ENCODE measurements at places on chromosomes 2 and 18.
A peak's percentile ranks its signal among the peaks of the same experiment; 100 is the strongest.

DNA sequence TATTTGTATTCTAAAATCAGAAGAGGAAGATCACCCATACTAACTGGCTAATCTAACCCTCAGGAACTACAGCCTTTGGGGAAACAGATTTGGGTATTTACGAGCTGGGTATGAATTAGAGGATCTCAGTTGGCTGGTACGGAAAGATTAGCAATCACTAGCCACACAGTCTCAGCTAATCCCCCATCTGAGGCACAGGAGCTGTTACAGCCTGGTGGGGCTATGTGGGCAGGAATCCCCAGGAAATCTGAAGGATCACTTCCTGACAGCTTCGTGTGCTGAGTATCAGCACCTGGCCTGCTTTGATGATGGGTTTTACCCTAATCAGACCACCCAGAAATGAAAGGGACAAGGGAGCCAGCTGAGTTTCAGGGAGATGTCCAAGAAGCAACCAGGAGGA, 206.3 kb downstream of the AFF3 start:
- DNase-seq = no peak

DNA sequence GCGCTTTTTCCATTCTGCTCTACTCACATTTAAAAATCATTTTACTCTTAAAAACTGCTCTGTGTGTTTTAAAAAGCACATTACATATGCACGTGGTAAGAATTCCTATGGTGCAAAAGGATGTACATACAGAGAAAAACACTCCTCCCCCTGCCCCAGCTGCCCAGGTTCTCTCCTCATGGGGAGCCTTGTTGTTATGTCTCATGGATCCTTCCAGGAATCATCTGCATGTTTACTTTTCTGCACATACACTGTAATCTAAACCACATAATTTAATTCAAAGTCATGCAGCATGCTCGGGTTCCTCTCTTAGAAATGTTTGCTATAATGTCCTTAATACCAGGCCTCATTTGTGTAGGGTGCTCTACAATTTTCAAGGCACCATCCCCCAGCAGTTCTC, 243.3 kb downstream of the LOXHD1 start:
- DNase-seq = no peak

DNA sequence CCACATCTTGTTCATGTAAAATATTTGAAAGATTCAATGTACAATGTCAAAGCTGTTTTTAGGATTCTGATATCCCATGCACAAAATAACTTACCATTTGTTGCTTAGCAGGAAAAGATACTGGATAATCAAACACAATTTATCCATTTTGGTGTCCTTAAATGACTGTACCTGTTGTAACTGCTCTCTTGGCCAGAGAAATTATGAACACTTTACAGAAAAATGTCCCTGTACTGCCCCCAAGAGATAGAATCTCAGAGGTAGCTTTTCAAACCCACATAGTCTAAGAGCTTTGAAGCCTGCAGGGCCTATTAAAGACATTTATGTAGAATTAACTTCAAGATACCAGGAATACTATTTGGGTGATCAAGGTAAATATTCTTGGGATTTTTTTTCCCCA, 12.2 kb upstream of the ME2 start:
- no peak for DNase-seq

GRCh38 chr2:29063646-29064345, 10.5 kb downstream of the PCARE start:
- DNase-seq = peak; percentile 76
